ENCODE measurements at places on chromosomes 2 and 18. TPM values are rescaled to one million over a fixed set of nuclear protein-coding genes. Genes with fewer than 3 reads are reported as not detected.

DNA sequence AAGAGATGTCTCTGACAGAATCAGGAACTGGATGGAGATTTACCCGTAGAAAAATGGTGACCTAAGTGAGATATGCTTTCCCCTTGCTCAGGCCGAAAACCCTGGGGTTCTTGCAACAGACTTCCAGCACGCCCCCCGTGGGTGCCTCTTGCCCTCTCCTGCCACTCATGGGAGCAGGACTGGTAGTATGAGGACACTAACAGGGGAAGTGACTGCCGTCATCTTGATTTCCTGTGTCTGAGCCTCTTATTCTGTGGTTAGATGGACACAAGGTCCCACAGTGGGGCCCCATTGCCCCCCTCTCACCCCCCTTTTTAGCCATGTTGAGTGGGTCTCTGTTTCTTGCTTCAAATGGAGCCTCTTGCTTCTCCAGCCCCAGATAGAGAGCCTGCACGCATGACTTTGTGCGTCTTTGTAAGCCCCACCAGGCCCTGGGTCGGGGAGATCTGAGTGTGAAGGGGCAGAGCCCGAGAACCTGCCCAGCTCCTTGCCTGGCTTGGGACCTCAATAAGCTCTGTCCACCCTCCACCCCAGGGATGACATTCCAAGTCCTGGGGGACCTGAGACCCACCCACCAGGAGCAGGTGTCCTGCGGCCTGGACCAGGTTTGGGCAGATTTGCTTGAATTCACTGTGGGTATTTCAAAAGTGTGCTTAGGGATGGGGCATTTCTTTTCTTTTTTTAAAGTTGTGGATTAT, 12.6 kb downstream of the GNLY start:
- DNase-seq = no peak

Gene ASIC4
- 0.07 TPM for polyA plus RNA-seq

Gene HOXD4
- 0.34 TPM for polyA plus RNA-seq

DNA sequence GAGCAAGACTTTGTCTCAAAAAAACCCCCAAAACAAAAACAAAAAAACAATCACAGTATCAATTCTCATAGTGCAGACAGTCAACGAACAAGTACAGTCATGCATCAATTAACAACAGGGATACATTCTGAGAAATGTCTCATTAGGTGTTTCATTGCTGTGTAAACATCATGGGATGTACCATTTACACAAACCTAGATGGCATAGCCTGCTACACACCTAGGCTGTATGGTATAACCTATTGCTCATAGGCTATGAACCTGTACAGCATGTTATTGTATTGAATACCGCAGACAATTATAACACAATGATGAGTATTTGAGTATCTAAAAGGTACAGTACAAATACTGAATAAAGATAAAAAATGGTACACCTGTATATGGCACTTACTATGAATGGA, 67.8 kb upstream of the LMAN1 start:
- DNase-seq = no peak

DNA sequence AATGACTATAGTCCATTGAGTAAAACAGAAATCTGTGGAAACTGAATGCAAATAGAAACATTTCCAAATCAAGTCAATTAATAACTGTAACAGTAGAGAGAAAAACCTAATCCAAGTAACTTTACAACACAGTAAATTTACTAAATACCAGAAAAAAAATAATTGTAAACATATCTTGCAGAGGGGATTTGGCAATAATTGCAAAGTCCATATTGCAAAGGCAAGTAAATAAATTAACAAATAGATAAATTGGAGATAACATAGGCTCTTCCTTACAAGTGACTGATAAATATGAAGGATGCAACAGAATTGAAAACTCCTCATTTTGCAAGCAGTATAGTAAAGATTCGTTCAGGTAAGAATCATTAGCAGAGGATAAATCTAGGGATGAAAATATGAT, 65.0 kb downstream of the SMC6 start:
- no peak for DNase-seq

DNA sequence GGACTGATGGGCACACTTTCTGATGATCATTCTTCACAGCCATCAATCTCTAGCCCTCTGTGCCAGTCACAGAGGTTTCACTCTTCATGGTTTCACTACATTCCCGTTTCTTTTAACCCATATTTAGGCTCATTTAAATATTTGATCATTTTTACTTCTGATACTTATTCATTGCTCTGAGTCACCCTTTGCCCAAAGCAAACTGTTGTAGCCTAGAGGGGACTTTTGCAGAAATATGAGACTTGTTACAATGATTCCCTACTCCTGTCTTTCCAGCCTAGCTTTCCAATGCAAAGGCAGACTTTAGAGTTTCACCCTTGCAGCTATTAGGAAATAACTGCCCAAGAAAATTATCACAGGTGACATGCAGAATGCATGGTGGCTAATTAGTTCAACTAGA, 444.2 kb downstream of the PTPRM start:
- no peak for DNase-seq

Measured in left lung (tissue), 14 donors.